ENCODE measurements at places on chromosomes 4 and X. TPM values are rescaled to one million over a fixed set of nuclear protein-coding genes. Genes with fewer than 3 reads are reported as not detected.
A peak's percentile ranks its signal among the peaks of the same experiment; 100 is the strongest.

RHOH gene
- 5.8 TPM for total RNA-seq

FAM47A gene
- not detected for total RNA-seq

GPC3 gene
- total RNA-seq = 2.6 TPM

ADGRG4 gene
- total RNA-seq = 0.14 TPM

NALF2 gene
- total RNA-seq = not detected

CFI gene
- total RNA-seq = 20.5 TPM

CCNB3 gene
- not detected for total RNA-seq

ART3 gene
- total RNA-seq = not detected

PLAC1 gene
- not detected for total RNA-seq

USP27X gene
- 2.3 TPM for total RNA-seq

PPP2R2C gene
- total RNA-seq = 0.14 TPM

GAGE12H gene
- total RNA-seq = not detected

GRCh38 chr4:123064390-123064789, 142.0 kb upstream of the NUDT6 start:
- DNase-seq = no peak

GRCh38 chrX:69093960-69094871, 71.0 kb downstream of the PJA1 start:
- no peak for DNase-seq

- no peak for DNase-seq
Observed at GRCh38 chr4:21184788-21185187, 484.5 kb downstream of the PACRGL start.

DNA sequence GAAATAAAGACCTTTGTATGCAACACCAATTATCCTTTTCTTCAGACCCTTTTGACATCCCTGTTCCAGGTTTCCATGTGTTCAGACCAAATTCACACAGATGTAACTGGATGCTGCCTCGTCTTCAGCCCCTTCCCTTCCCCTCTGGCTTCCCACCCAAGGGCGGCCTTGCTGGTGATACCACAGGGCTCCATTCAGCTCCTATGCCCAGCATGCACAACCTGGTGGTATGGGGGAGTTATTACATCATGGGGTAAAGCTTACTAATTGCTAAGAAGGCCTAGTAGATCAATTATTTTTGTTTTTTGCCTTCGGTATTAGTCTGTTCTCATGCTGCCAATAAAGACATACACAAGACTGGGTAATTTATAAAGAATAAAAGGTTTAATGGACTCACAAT, 317.0 kb upstream of the CXXC4 start:
- no peak for DNase-seq

- DNase-seq = no peak
Observed at GRCh38 chr4:186104114-186104889, at the start of gene FAM149A. TSS of gene FAM149A (plus strand) at chr4:186104704.

DNA sequence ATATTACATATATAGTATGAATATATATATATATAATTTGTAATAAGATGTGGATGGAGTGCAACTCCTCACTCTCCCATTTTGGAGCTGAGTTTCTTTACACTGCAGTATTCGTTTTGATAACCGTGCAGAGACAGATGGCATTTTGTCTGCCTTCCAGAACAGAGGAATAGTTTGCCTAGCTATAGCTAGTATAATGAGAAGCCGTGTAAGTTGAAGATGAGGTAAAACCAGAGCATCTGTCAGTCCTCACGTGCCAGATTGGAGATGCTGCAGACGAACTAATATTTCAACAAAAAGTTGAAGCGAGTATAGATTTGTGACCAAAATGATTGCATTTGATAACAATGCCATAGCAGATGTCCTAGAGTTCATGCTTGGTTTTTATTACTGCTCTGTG, 180.6 kb downstream of the FMR1NB start:
- no peak for DNase-seq

- DNase-seq = no peak
Observed at GRCh38 chrX:42119076-42119475, 195.7 kb upstream of the CASK start.

GRCh38 chr4:94131212-94131611, 76.5 kb upstream of the SMARCAD1 start:
- no peak for DNase-seq

GRCh38 chrX:40083120-40083978, 14.4 kb downstream of the BCOR start:
- no peak for DNase-seq

- DNase-seq = no peak
Observed at GRCh38 chr4:171561419-171561818, 251.8 kb upstream of the GALNTL6 start.

DNA sequence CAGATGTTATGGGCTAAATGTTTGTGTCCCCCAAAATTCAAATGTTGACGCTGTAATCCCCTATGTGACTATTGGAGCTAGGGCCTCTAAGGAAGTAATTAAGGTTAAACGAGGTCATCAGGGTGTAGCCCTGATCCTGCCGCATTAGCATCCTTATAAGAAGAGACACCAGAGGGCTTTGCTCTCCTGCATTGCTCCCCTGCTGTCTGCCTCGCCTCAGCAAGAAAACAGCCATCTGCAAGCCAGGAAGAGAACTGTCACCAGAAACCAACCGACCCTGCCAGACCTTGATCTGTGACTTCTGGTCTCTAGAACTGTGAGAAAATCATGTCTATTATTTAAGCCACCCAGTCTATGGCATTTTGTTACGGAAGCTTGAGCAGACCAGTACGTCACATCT, 331.9 kb downstream of the DCTD start:
- no peak for DNase-seq

DNA sequence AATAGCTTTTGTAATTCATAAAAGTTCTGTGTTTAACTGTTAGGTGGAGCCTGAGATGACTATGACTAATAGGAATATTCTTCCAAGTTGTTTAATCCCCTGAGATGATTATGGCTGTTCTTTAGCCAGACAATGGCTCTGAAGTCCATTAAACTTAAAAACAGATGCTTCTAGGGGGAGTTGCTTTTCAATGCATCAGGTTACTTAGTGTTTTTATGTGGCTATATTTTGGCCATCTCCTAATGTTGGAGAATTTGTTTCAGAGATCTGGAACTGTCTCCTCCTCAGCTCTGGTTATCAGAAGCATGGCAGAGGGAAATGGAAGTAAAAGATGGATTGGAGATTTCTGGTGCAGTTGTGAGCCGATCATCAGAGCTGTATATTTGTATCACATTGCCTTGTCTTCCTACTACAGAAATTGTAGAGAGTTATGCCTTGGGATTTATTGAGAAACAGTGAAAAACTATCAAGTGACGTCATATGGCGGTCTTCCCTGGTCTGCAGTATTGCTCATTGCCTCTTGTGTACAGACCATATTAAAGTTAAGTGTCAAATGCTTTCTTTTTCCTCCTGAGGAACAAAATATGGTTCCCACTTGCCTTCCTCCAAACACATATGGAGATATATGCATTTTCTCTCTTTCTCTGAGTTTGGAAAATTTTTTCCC, 29.8 kb downstream of the SGMS2 start:
- no peak for DNase-seq

DNA sequence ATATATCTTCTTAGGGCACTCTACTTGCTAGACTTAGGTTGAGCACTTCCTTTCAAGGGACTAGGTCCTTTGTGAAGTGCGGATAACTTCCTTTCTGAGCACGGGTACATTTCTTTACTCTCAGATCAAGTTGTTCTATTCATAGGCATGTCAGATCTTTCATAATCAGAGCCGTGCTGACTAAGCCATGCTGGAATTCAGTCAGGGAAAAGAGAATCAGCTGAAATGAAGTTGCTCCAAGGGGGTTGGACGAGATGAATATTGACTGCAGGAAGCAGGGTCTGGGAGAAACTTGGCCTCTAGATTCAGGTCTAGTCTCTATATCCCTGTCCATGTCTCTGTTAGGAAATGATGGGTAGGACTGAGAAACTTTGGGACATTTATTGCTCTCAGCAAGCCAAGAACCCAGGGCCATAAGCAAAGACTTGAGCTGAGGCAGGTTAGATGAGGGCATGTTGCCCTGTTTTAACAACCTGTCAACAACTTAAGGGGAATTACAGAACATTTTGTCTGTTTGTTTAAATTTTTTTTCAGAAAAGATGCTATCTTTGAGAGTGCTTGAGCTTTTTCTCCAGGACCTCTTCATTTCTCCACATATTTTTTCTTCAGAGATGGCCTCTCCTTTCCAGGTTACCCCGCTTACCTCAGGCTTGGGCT, 28.3 kb downstream of the AREG start:
- DNase-seq = peak; percentile 7

DNA sequence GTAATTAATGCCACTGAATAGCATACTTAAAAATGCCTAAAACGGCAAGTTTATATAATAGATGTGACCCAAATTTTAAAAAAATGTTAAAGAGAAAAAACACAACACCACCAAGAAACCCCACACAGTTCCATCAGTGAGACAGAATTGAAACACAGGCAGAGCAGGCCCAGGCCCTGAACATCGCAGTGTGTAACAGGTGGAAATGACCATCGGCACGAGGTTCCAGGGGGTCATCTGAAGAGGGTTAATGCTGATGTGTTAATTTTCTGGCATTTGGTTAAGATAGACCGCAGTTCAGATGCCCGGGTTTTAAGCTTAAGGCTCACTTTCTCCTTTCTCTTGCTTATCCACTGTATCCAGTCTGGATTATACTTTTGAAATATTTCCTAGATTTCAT, 66.8 kb downstream of the ANAPC4 start:
- DNase-seq = no peak

DNA sequence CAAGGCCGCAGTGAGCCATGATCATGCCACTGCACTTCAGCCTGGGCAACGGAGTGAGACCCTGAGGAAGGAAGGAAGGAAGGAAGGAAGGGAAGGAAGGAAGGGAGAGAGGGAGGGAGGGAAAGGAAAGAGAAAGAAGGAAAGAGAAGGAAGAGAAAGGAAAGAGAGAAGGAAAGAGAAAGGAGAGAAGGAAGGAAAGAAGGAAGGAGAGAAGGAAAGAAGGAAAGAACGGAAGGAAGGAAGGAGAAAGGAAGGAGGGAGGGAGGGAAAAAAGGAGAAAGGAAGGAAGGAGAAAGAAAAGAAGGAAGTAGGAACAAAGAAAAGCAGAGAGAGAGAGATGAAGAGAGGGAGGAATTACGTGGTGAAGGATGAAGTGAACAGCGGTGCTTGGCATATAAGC, 30.4 kb downstream of the PRPS1 start:
- no peak for DNase-seq

- DNase-seq = no peak
Observed at GRCh38 chrX:42735250-42735649, 42.7 kb downstream of the PPP1R2C start.

DNA sequence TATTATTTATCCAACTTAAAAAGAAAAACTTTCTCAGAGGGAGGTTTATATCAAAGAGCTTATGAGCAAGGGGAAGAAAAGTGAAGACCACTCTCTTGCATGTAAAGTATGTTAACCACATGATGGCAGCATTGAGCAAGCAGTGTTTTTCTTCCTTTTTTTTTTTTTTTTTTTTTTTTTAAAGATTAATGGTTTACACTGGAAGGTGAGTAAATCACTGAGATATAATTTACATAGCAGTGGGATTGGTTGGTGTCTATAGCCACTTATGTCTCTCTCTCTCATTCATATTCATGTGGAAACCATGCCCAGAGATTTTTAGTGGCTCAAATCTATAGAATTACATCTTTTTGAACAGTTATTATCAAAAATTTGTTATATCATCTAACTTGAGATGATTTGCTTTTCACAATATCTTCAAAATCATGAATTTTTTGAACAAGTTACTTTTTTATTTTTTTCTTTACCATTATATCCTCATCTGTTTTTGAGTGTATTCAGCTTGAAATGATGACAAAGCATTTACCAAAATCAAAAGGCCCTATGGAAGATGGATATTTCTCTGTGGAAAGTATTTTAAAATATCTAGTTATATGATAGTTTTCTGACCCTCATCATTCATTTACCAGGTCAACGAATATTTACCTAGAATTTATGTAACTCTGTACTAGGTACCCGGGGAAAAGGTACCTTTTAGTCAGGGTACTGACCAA, 31.6 kb downstream of the MTHFD2L start:
- no peak for DNase-seq

DNA sequence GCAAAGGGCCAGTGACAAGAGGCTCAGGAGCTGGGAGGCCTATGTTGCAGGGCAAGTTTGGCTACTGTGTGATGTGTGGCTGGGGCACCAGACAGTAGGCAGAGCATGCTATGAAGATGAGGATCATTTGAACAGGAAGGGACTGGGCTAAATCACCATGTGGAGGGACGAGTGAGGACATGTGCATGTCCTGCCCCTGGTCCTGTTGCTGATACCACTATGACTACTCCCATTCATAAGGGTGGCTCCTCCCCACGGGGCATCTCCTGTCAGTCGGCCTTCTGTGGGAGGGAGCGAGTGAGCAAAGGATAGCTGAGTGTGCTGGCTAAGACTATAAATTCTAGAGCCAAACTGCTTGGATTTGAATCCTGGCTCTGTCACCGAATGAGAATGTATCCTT, 139.2 kb downstream of the TMEM164 start:
- no peak for DNase-seq

DNA sequence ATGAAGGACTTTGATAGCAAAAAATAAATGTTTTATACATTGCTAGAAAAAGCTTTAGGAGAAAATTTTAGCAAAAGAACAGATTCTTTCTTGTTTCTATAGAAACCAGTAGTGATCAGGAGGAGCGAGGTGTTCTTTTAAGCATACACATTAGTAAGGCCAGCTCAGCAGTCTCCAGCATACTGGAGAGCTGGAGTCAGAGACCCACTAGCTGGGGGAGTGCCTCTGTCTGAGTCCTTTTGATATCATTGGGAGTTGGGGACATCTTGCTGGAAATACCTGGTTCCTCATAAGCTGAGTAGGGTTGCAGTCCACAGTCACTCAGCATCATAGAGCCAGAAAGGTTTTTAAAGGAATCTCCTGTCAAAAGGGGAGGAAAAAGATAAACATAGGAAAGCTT, 67.4 kb downstream of the AFF2 start:
- DNase-seq = no peak

DNA sequence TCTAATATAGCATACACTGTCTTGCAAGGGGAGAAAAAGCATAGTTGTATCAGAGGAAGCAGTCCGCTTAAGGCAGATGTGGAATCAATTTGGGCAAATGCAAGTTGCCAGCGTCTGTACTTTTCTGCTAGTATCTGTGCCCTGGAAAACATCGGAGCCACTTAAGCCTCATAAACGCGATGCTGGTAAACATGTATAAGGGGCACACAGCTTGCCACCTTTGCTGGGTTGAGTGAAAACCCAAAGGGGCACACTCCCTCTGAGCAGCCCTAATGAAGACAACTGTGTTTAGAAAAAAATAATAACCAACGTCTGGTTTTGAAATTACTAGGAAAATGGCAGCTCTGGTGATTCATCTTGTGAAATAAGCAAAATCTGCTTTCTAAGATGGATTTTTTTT, 24.3 kb downstream of the SMIM20 start:
- no peak for DNase-seq

DNA sequence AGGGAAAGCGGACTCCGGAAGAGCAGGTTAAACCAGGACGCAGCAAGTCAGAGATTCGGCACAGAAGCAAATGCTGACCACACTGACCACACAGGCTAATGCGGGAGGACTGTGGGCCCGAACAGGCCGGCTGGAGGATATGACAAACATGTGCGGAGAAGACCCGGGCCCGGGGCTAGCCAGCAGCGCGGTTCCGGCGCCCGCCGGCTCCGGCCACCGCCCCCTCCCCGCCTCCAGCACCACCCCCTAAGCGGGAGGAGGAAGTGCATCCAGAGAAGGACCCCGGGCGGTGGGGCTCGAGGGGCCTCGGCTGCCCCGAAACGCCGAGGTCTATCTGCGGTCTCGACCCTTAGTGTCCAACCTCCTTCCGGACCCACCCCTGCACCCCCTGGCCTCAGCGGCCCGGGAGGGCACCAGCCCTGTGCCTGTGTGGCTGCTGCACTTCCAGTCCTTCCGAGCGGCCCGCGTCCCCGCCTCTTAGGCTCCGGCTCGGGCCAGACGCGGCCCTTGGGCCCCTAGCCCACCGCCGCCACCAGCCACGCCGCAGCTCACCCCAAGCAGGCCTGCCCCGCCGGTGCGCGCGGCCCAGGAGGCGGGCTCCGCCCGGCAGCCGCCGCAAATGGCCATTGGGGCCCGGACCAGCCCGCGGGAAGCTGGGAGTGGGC, 2.1 kb downstream of the ELOVL6 start:
- no peak for DNase-seq
